ENCODE measurements at places on chromosomes 5 and 9.

GRCh38 chr5:163339148-163339547 lies 98.2 kb upstream of the CCNG1 start:
- DNase-seq: no peak

DNA sequence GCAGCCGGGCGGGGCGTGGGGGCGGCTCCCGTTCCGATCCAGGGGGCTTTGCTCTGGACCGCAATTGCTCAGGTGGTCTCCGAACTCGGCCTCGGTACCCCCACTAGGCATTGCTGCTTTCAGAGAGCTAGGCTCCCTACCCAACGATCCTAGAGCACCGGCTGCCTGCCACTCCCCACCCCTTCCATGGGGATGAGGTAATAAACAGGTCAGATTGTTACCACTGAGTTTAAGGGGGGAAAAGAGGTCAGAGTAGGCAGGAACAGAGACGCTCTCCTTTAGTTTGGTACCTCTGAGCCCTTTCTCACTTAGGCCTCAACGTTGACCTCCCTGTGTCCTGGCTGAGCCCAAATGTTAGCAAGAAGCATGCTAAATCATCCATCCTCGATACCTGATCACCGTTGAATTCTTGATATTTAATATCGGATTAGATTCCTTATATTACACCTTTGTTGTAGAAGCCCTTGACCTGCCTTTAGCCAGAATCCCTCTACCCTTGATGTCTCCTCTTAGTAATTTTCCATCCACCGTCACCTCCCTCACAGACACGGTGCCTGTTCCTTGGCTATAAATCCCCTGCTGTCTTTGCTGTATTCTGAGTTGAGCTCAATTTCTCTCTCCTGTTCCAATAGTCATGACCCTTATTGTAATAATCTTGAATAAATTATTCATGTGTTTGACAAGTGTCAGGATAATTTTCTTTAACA lies 588 bp upstream of the PLPP1 start:
- no peak for DNase-seq

DNA sequence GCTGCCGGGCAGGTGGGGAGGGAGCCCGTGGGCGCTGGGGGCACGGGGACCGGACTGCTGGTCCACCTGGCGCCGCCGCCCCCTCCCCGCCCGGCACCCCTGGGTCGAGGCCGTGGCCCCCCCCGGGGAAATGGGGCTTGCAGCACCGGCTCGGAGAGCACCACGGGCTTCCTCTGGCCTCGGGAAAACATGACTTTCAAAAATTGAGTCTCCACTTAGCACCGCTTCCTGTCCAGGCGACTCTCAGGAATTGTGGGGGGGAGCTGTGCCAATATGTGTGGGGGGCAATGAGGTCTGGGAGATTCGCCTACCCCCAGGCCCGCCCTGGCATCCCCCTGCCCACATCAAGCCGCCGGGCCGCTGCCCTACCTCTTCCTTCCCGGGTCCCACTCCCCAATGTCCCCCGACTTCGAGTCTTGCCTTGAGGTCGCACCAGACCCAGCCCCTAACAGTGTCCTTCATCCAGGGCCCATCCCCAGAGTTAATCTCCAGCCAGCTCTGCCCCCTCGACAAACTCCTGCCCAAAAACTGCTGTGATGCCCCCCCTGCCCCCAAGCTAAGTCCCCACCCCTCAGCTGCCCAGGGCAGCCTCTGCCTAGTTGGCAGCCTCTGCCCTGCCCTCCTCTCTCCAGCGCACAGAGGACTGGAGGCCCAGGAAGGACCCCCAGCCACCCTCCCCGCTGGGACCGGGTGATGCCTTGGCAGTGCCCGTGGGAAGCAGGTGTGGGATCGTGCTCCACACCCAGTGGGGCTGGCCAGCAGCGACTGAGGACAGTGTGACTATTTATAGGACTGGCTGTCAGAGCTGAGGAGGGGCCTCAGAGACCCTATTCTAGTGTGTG lies 3.9 kb downstream of the EGFL7 start:
- no peak for DNase-seq

DNA sequence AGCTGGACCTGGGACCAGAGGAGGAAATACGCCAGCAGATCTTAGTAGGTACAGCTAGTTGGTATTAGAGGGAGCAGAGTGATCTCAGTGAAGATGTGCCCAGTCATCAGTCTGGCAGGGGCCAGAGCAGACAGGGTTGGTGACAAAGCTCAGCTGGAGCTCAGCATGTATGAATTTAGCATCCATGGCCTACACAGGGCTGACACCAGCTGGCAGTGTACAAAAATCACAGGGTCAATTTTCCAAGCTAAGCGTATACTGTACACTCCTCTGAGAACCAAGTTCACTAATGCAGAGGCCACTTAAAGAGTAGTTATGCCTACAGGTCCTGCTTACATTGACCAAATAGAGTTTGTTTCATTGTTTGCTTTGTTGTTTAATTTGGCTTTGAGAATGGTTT lies 146.6 kb downstream of the SLC24A2 start:
- no peak for DNase-seq

GRCh38 chr9:100011062-100011681 lies 87.6 kb downstream of the ERP44 start:
- peak; percentile 32 for DNase-seq

DNA sequence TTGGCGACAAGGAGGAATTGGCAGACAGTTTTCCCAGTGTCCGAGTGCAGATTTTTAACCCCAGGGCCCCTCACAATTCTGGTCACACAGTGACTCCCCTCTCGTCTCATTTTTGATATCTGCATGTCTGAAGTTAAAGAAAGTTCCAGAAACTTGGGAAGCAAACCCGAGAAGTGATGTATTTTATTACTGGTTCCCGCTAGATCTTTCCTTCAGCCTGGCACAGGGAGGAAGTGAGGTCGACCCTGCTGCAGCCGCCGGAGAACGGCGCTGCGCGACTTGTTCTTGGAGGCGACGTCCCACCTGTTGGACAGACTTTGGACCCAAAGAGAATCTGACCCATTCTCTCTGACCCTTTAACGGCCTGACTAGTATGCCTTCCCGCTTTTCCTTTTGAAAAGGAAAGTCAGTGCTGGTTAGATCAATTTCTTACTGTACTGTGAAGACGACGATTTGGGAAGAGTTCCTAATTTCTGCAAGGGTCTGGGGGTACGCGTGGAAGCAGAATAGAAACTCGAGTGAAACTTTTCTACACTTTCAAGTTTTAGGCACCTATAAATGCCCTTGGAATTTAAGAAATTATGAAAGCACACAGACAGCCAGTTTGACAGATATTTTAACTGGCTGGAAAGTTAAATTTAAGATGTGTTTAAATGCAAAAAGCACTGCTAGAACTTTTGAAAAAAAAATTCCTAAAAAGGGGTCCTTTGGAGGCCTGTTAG lies 744 bp downstream of the OTULIN start:
- DNase-seq: no peak

GRCh38 chr5:176542596-176543427 lies 5.6 kb upstream of the RNF44 start:
- peak; percentile 26 for DNase-seq

- DNase-seq: no peak
These were observed 171.0 kb downstream of the RMI1 start for GRCh38 chr9:84151640-84152039.

GRCh38 chr5:119363936-119364335 lies 8.1 kb downstream of the TNFAIP8 start:
- no peak for DNase-seq

GRCh38 chr5:93891491-93892480 lies 150.4 kb upstream of the POU5F2 start:
- no peak for DNase-seq

GRCh38 chr5:61277190-61277589 lies 54.9 kb upstream of the ZSWIM6 start:
- no peak for DNase-seq

DNA sequence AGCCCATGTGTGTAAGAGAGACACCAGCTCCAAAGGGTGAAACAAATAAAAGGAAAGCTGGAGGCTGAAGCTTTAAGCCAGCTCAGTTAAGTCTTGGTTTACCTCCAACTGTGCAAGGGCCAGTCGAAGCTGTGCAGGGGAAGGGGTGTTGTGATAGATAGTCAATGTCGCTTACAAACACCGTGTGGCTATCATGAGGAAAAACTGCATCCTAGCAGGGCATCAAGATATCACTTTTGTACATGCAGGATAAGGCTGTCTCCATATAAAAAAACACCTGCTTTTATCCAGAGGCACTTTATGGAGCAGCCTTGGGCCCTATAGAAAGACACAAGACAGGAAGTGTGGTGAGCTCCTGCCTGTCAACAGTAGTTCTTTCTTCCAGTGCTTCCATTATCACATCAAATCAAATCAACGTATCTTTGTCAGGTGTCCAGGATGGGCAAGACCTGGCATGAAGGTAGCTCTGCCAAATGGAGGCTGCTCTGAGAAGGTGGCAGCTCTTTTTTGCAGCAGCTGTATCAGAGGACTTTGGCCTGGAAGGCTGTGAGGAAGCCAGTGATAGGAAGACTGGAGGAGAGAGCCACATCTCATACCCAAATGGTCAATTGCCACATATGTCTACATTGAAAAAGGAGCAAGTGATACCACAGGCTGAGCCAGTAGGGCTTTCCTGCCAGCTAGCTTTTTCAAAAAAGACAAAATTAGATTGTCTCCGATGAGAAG lies 29.3 kb upstream of the SELENOP start:
- DNase-seq: no peak

DNA sequence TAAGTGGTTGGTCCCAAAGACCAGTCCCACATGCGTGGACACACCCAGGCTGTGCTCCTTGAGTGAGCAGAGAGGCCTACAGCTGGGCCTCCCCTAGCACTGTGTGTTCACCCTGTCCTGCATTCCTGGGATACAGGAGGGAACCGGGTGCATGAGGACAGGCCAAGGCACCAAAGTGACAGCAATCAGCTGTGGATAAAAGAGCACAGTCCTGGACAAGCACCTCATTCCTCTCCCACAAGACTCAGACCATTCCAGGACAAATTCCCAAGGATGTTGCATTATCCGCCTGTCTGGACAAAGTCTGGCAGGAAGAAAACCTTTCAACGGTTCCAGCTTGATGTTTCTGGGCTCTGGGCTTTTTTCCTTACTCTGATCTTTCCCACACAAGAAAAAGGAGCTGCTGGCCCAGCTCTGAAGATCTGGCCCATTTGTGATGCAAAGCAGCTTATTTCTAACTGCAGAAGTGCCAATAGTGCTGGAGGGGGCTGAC lies 273.2 kb downstream of the ENC1 start:
- DNase-seq: no peak

DNA sequence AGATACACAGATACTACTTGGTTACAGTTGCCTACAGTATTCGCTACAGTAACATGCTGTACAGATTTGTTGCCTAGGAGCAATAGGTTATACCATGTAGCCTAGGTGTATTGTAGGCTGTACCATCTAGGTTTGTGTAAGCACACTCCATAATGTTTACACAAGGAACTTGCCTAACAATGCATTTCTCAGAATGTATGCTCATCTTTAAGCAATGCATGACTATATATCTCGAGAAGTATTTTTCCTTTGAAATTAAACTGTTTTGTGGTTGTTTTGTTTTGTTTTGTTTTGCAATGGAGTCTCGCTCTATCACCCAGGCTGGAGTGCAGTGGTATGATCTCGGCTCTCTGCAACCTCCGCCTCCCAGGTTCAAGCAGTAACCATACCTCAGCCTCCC lies 25.3 kb downstream of the LRRC70 start:
- DNase-seq: no peak

DNA sequence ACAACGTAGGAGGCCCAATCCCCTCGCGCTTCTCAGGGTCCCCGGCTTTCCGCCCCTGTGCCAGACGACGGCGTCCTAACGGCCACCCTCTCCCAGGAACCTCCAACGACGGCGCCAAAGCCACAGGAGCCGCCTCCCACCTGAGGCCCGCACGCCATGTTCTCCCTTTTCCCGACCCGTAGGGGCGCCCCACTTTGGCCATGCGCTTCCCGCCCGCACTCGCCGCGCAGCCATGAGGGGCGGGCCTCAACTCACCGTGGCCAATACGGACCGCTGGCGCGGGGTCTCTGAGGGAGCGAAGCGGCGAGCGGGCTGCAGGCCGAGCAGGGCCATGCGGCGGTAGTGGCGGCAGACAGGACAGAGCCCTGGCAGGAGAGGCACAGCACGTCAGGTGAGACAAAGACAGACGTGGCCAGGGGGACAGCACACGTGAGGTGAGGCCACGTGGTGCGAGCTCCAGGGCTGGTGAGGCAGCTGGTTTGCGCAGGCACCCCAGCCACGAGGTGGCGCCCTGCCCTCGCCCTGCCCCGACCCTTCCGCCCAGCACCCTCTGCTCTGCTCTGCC lies 1005.5 kb upstream of the PTPRD start:
- DNase-seq: no peak

- no peak for DNase-seq
These were observed 32.4 kb downstream of the CYSTM1 start for GRCh38 chr5:140207250-140207964.

- no peak for DNase-seq
These were observed 17.9 kb downstream of the SLCO4C1 start for GRCh38 chr5:102278231-102278630.

DNA sequence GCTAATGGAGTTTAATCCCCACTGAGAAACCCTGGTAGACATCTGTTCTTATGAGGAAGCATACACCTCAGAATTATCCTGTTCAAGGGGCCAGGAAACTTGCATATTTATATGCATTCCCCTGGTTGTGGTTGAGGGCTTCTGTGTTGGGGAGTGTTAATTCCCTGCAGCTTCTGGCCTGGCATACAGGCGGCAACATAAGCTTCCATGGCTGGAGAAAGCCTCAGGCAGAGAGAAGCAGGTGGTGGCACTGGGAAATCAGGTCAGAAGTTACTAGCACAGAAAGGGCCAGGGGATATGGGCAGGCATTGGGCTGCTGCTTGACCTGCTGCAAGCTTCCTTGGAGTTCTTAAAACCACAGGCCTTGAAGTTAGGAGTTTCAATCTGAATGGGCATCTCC lies 166.1 kb upstream of the SEMA6A start:
- DNase-seq: no peak

DNA sequence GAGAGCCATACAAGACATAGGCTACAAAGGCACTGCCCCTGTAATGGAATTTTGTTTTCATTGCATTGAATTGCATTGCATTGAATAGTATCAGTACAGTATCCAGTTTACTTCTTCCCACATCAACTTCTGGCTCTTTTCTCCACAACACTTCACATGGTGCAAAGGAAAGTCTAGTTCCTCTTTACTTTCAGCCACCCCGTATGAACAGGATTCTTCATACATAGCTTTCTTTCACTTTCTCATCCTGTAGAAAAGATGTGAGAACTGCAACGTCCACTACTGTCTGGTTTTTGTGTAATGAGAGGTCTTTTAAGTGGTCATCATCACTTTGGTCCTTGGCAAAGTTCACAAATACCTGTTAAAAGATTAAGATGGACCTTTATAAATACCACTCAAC lies 20.2 kb downstream of the NIPSNAP3B start:
- no peak for DNase-seq

Measured in effector memory CD8-positive, alpha-beta T cell (primary cell).